ENCODE measurements at places on chromosomes 2 and 18. TPM values are rescaled to one million over a fixed set of nuclear protein-coding genes. Genes with fewer than 3 reads are reported as not detected.

- no peak for DNase-seq
- H3K27me3 ChIP-seq: no peaks in the 10 kb centered on the region
- peaks cover 15% of the 10 kb centered on the region for H3K4me1 ChIP-seq
- H3K4me3 ChIP-seq: no peak overlapping the region
Measured at GRCh38 chr2:60847854-60848253, 33.5 kb upstream of the REL start.

LRRTM4 gene
- total RNA-seq: 0.08 TPM

GRCh38 chr2:120257522-120257921 is 4.9 kb downstream of the RALB start:
- H3K27me3 ChIP-seq: no peaks in the 10 kb centered on the region
- DNase-seq: peak; percentile 58
- H3K36me3 ChIP-seq: no peaks in the 10 kb centered on the region
- peaks cover 29% of the 10 kb centered on the region for H3K4me1 ChIP-seq
- no peak overlapping the region for H3K27ac ChIP-seq

GRCh38 chr2:174376967-174377366 is 18.6 kb upstream of the SCRN3 start:
- H3K4me3 ChIP-seq: no peak overlapping the region
- H3K4me1 ChIP-seq: no peaks in the 10 kb centered on the region
- no peaks in the 10 kb centered on the region for H3K27me3 ChIP-seq
- no peak overlapping the region for H3K27ac ChIP-seq

YES1 gene
- 193 TPM for total RNA-seq

IAH1 gene
- 86.0 TPM for total RNA-seq

AMER3 gene
- 3.5 TPM for total RNA-seq

GALNT1 gene
- total RNA-seq: 67.0 TPM

DNA sequence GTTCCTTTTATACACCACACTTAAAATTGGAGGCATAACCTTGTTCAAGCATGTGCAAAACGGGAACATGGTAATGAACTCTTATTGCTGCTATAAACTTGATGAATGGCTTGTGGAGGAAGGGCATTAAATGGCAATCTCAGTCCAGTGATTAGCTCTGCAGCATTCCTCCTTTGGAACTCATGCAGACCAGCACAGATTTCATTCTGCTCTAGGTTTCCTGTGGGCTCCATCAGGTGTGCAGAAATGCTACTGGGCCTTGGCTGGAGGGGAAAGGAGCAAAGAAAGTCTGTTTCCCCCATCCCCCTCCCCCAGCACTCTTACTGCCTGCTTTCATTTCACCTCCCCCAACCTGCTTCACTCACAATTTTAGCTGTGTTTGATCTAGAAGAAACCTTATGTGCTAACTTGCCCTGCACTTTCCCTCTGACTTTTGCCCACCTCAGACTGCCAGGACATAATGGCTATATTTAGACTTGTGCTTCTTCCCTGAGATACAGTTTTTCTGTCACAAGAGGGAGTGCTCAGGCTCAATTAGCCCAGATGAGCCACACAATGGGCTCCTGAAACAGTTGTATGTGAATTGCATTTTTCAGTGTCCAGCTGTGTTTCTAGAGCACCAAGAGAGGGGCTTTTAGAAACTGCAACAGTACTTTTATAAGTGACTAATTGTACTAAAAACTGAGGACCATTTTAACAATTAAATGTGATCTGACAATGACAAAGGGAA is 109.8 kb downstream of the FSHR start:
- H3K36me3 ChIP-seq: no peaks in the 10 kb centered on the region
- H3K4me3 ChIP-seq: no peak overlapping the region
- DNase-seq: peak; percentile 18
- no peak overlapping the region for H3K27ac ChIP-seq

DNA sequence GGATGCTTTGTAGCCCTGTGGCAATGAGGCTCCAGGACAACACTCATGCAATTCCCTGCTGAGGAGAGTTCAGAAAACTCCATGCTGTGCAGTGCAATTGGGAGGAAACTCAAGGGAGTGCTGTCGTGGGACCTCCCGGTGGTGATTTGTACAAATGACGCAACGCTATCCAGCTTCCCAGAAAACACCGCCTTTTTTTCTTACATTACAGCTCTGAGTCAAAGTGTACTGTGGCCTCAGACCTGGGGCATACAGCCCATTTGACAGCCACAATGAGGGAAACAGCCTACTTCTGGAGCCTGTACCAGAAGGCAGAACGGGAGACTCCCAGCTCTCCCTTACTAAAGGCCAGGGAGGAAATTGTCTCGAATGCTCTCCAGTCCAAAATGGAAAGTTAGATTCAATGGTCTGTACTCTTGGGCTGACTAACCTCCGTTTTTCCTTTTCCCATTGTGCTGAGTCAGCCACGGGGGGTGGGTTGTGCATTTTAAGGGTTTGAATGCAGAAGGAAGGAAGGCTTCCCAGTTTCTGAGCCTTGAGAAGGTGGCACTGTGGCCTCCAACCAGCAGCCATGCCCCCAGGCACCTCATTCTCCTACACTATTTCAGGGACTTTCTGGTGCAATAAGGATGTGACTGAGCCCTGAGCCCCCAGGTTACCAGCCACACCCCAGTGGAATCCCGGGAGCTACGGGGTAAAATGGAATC is 16.4 kb upstream of the CYP1B1 start:
- H3K4me3 ChIP-seq: no peak overlapping the region
- H3K27ac ChIP-seq: no peak overlapping the region
- peak; percentile 74 for DNase-seq

ALPI gene
- not detected for total RNA-seq

CHMP1B gene
- total RNA-seq: 50.0 TPM

ITPRIPL1 gene
- total RNA-seq: 14.0 TPM

NEU2 gene
- total RNA-seq: not detected

- no peaks in the 10 kb centered on the region for H3K27me3 ChIP-seq
- H3K4me1 ChIP-seq: peaks cover 4% of the 10 kb centered on the region
- no peak for DNase-seq
- H3K27ac ChIP-seq: no peak overlapping the region
Measured at GRCh38 chr18:55479656-55480420, 108.2 kb downstream of the TCF4 start.

DNA sequence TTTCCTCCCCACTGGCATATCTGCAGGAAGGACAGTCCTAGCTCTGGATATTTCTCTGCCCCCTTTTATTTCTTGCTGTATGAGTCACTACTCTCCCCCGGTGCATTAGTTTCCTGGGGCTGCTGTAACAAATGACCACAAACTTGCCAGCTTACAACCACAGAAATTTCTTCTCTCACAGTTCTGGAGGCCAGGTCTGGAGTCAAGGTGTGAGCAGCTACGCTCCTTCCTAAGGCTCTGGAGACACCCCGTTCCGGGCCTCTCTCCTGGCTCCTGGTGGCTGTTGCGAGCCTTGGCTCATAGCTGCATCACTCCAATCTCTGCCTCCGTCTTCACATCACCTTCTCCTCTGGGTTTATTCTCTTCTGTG is 34.1 kb downstream of the PTPRM start:
- H3K4me3 ChIP-seq: no peak overlapping the region
- H3K27ac ChIP-seq: no peak overlapping the region
- no peaks in the 10 kb centered on the region for H3K36me3 ChIP-seq
- no peaks in the 10 kb centered on the region for H3K4me1 ChIP-seq

DNA sequence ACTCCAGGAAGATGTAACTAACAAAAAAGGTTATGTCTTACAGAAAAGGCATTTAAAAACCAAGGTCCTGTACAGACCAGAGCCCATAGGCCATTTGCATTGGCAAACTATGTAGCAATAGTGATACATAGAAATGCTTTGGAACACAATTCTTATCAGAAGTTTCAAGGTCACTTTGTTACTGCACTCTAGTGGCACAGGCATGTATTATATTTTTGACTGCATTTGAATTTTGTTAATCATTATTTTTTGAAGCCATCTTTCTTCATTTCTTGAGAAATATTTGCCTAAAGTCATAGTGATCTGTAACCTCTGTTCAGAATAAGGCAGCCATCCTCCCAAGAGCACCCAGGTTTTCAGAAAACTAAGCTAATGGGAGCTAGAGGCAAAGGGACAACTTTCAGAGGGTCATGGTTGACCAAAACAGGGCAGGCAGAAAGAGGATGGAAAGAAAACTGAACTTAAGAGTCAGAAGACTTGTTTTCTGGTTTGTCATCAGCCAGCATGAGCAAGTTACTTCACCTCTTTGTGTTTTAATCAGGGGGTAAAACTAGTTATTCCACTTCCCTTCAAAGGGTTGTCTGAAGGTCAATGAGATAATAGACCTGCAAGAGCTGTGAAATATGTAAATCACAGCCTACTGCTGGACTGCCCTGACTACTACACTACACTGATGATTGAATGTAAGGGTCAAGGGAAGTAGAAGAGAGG is 41.5 kb downstream of the SLC38A11 start:
- H3K27ac ChIP-seq: no peak overlapping the region
- no peak overlapping the region for H3K4me3 ChIP-seq
- DNase-seq: no peak
- H3K4me1 ChIP-seq: peaks cover 21% of the 10 kb centered on the region
- no peaks in the 10 kb centered on the region for H3K27me3 ChIP-seq
